ENCODE measurements at places on chromosomes 6 and 20.

- DNase-seq: no peak
Observed at GRCh38 chr6:151679081-151679480, 128.4 kb upstream of the ESR1 start.

- DNase-seq: no peak
Observed at GRCh38 chr6:144159223-144159622, 8.9 kb downstream of the STX11 start.

- DNase-seq: peak; percentile 20
Observed at GRCh38 chr6:158816803-158817727, 2.1 kb downstream of the EZR start.

DNA sequence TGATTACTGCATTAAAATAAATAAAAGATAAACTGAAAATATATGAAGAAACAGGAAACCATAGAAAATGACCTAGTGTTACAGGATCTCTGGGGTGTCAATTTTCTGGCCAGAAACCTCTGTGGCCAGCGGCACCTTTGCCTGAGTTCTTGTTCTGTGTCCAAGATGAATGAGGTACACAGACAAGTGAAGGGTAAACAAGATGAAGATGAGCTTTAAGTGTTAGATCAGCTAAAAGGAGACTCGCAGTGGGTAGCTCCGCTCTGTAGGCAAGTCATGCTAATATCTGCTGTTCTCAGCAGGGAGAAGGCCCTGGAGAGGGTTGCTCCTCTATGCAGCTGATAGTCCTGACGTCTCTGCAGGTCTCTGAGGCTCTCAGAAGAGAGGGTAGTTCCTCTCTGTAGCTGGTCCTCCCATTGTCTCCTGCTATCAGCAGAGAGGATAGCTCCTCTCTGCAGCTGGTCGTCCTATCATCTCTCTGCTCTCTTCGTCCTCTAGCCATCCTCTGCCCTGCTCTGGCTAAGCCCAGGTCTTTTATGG is 35.9 kb upstream of the TBC1D22B start:
- no peak for DNase-seq

DNA sequence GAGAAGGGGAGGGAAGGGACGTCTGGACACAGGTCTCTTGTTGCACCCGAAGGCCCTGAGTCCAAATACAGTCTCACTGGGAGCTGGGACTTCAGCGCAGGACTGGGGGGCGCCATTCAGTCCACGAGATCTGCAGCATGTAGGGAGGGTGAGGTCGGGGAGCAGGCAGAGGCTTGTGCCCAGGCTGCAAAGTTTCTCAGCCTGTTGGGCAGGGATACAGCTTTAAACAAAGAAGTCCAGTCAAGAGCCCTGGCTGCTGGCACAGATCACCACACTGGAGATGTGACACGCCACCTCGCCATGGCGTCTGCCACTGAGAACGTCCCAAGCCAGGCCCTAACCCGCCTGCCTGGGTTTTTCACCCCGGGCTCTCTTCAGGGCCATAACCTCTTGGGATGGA is 256.6 kb downstream of the DLL1 start:
- DNase-seq: no peak

DNA sequence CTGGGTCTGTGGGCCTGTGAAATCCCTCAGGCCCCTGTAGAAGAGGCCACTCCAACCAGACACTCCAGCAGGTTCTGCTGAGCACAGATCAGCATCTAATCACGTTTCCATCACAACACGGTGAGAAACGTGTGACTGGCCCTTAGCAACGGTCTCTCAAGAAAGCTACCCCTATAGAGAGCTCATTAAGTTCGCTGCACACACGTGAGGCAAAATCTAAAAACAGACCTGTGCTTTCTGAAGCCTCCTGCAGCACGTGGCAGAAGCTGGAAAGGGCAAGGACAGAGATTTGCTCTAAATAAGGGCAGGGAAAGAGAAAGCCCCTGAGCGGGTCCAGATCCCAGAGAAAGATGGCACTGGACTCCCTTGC is 56.5 kb downstream of the GPR6 start:
- DNase-seq: no peak

DNA sequence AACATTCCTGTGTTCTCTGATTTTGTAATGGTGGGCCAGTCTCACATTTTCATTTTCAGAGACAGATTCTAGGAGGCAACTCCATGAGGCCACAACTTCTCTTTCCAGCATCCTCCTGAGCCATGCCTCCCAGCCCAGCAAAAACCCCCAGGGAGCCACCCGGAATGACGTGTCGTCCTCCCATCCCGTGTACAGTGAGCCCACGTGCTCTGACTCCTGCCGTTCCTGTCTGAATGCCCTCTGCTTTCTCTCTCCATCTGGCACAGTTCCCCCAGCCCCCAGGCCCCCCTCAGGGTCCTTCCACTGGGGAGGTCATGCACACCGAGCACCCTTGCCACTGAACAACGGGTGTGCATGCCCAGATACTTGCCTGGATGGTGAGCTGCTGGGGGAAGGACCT is 38.0 kb downstream of the C20orf203 start:
- no peak for DNase-seq

DNA sequence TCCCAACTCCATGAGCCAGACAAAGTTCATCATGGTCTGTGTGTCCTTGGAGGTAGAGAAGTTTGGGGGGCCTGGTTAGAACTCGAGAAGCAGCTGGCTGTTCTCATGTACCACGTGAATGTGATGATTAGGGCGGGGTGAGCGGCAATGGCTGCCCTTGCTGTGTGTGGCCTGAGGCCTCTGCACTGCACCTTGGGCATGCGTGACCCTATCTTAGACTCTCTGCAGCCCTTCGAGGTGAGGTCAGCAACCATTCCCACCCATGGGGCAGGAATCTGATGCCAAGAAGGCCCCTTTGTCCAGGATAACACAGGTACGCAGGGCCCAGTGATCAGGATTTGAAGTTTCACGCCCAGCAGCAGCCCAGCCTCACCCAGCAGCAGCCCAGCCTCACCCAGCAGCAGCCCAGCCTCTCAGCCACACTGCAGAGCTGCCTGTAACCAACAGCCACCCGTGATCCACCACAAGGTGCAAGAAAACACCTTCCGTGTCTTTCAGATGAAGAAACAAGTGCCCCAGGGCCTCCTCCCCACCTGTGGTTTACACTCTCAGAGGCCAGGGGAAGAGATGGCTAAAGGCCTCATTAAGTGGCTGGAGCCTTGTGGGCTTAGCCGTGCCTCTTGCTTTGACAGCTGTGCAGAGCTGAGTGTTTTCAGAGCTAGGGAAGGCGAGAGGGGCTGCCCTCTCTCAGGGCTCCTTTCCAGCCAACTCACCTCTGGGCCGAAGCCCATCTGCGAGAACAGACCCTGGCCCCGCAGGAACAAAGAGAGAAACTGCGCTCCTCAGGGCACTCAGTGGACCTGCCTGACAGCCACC is 195.2 kb upstream of the CDH4 start:
- DNase-seq: no peak

DNA sequence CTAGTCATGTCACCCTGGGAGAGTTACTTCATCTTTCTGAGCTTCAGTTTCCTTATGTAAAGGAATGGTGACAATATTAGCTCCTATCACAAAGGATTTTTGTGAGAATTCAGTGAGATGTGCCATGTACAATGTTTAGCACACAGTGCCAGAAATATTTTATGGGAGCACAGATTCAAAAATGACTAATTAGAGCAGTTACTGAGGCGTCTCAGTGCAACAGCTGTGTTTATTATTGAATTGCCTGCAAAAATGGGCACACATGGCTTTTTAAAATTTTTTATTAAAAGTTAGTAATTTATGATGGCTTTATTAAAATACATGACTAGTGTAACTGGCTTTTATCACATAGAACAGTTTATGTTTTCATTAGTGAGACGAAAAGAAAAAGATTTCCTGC is 134.3 kb upstream of the AHI1 start:
- no peak for DNase-seq

GRCh38 chr20:33693741-33694638 is 7.8 kb upstream of the E2F1 start:
- no peak for DNase-seq

DNA sequence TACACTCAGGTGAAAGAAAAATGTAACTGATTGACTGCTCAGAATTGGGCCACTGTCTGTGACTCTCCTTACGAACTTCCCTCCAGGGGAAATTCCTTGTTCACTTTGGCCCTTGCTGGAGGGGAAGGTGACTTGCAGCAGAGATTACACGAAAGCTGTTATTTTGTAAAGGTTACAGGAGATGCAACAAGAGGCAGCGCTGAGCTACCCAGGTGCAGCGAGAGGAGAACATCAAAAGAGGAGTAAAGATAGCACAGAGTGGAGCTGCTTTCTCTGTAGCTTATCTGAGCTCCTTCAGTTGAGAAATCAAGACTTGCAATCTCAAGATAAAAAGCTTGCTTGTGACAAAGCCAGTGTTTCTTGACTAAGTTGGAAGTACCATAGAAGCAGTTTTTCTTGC is 144.6 kb downstream of the ARHGAP18 start:
- no peak for DNase-seq

GRCh38 chr6:135179920-135180541 is 1.1 kb upstream of the MYB start:
- no peak for DNase-seq
